Tracheal epithelial cell (primary cell): ENCODE measurements at places on chromosomes 16 and 17. TPM values are rescaled to one million over a fixed set of nuclear protein-coding genes. Genes with fewer than 3 reads are reported as not detected.

ATP2A3 gene
- total RNA-seq = 0.48 TPM in 1 of 2 replicates, not detected in the other

PDILT gene
- total RNA-seq = not detected in 2 replicates

SLFN12 gene
- total RNA-seq = 5.5 and 11.1 TPM in 2 replicates

XAF1 gene
- 0.43 and 2.2 TPM in 2 replicates for total RNA-seq

IGFBP4 gene
- total RNA-seq = 18.6 and 29.2 TPM in 2 replicates

SLC7A6OS gene
- total RNA-seq = 12.8 and 15.6 TPM in 2 replicates

VWA3A gene
- not detected in 2 replicates for total RNA-seq

HS3ST6 gene
- total RNA-seq = 0.24 TPM in 1 of 2 replicates, not detected in the other

KRTAP4-6 gene
- not detected in 2 replicates for total RNA-seq

RHBDF2 gene
- total RNA-seq = 21.1 and 49.9 TPM in 2 replicates

KRT25 gene
- not detected in 2 replicates for total RNA-seq

CDH1 gene
- 214 and 251 TPM in 2 replicates for total RNA-seq

SYCE1L gene
- total RNA-seq = 0.43 and 2.2 TPM in 2 replicates

BRIP1 gene
- total RNA-seq = 1.5 and 3.6 TPM in 2 replicates

NACA2 gene
- total RNA-seq = not detected in 2 replicates

MYH2 gene
- total RNA-seq = not detected in 2 replicates

TNP2 gene
- total RNA-seq = not detected in 2 replicates

KRT38 gene
- not detected in 2 replicates for total RNA-seq

CORO1A gene
- total RNA-seq = 1.3 and 2.9 TPM in 2 replicates

IRX6 gene
- total RNA-seq = not detected in 2 replicates
